CD4-positive, alpha-beta T cell (primary cell): ENCODE measurements at places on chromosomes 2 and 18.

- no peak for DNase-seq
These were observed 144.3 kb upstream of the TFPI start for GRCh38 chr2:187698374-187699110.

GRCh38 chr2:237603718-237604362 lies 13.3 kb upstream of the RAB17 start:
- peak; percentile 49 for DNase-seq

- no peak for DNase-seq
These were observed 53.8 kb downstream of the SEMA4F start for GRCh38 chr2:74707837-74708236.

- no peak for DNase-seq
These were observed 427.8 kb upstream of the MYT1L start for GRCh38 chr2:2758793-2759367.

- DNase-seq, result no peak
These were observed 25.5 kb downstream of the ZNF521 start for GRCh38 chr18:25326361-25326952.
